CD8-positive, alpha-beta memory T cell (primary cell): ENCODE measurements at places on chromosomes 2 and 18. TPM values are rescaled to one million over a fixed set of nuclear protein-coding genes. Genes with fewer than 3 reads are reported as not detected.

GPR35 gene
- 1.9 TPM for polyA plus RNA-seq

DNA sequence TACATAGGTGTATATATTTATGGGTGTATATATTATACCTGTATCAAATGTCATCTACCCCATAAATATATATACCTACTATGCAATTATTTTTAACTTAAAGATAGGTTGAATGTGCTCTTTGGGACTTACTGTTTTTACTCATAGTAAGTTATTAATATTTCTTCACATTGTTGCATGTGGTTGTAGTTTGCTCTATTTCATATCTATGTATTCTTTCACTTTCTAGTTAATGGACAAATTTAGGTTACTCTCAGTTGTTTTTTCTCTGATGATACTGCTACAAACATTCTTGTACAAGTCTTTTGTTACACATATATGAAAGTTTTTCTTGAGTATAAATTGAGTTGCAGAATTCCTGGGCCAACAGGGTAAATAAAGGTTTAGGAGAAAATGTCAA, 601.8 kb upstream of the ID2 start:
- H3K4me1 ChIP-seq = peaks cover 7% of the 10 kb centered on the region
- no peak overlapping the region for H3K27ac ChIP-seq
- no peak for DNase-seq
- H3K4me3 ChIP-seq = no peak overlapping the region
- no peaks in the 10 kb centered on the region for H3K36me3 ChIP-seq

DNA sequence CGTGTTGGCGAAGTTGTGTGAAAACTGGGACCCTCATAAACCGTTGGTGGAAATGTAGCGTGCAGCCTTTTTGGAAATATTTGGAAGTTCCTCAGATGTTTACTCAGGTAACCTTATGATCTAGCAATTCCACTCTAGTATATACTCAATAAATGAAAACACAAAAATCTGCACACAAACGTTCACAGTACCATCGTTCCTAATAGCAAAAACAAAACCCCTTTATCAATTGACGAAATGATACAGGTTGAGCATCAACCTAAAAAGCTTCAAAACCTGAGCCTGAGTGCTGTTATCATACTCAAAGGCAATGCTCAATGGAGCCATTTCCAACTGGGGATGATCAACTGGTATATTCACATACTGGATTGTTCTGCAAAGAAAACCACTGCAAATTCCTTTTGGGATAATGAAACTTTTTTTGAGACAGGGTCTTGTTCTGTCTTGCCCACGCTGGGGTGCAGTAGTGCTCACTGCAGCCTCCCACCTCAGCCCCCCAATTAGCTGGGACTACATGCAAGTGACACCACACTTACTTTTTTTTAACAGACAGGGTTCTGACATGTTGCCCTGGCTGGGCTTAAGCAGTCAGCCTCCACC, 777 bp upstream of the C18orf32 start:
- DNase-seq = no peak
- H3K27ac ChIP-seq = peak overlapping the region; percentile 78
- H3K27me3 ChIP-seq = no peaks in the 10 kb centered on the region
- peaks cover 35% of the 10 kb centered on the region for H3K36me3 ChIP-seq
- peaks cover 52% of the 10 kb centered on the region for H3K4me1 ChIP-seq

DNA sequence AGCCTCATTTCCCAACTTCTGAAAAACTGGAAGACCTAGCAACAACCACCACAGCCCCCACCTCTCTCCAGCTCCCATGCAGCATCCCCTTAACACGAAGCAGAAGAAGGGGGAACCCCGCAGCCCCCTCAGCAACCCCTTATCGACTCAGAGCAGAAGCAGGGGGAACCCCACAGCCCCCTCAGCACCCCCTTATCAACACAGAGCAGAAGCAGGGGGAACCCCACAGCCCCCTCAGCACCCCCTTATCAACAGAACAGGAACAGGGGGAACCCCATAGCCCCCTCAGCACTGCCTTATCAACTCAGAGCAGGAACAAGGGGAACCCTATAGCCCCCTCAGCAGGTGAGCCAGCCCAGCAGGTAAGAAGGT, 6.7 kb downstream of the SLC66A2 start:
- peaks cover 9% of the 10 kb centered on the region for H3K36me3 ChIP-seq
- no peak overlapping the region for H3K4me3 ChIP-seq
- H3K27me3 ChIP-seq = no peaks in the 10 kb centered on the region
- no peak overlapping the region for H3K27ac ChIP-seq

LRRC30 gene
- not detected for polyA plus RNA-seq

DNAH7 gene
- polyA plus RNA-seq = not detected

HOXD9 gene
- polyA plus RNA-seq = not detected

NUP35 gene
- polyA plus RNA-seq = 7.2 TPM
